ENCODE measurements at places on chromosomes 2 and 18.

- DNase-seq: no peak
These were observed 247.5 kb downstream of the KCNJ3 start for GRCh38 chr2:154945984-154946383.

DNA sequence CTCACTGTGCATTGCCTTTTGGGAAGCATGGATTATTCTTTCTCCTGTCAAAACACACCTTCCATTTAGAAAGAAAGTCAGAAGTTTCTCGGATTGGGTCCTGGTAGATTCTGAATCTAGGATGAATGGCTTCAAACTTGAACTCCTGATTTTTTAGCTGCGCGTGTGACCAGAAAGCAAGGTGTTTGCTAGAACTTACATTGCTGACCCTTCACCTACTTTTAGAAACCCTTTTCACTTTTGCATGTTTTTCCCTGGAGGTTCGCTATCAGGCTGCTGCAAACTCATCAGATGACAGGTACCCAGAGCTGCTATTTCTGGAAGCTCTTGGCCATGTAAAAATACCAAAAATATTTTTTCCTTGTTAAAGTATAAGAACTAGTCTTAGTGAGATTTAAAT, 132.0 kb downstream of the QPCT start:
- DNase-seq: no peak

DNA sequence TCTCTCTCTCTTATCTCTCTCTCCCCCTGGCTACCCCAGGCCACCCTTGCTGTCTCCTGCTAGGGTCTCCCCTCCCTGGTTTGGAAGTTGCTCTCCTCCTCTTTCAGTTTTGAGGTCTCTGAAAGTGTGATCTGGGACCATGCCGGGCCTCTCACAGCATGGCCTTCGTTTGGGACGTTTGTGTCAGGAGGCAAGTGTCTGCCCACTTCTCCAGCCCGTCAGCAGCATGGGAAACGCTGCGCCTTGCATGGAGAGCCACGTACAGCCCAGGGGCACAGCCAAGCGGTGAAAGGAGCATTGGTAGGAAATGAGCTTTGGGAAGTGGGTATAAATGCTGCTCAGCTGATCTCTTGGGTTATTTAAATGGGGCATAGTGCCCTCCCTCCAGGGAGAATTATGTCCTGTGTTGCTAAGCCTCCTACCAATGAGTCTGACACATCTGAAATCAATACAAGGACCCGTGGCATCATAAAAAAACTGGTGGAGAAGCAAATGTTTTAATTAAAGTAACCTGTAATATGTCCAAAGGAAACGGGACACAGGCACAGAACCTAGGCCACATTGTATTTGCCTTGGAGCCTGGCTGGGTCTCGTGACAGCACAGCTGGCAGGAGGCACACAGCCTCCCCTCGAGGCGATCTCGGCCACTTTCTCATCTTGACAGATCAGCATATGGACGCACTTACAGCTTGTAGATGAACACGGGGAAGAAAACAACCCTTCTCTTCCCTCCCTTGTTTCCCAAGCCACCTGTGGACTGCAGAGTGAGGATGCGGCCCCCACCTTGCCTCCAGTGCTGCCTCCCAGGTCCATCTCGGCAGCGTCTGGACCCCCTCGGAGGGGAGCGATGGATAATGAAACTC, 72.7 kb downstream of the SH3RF3 start:
- DNase-seq: no peak

DNA sequence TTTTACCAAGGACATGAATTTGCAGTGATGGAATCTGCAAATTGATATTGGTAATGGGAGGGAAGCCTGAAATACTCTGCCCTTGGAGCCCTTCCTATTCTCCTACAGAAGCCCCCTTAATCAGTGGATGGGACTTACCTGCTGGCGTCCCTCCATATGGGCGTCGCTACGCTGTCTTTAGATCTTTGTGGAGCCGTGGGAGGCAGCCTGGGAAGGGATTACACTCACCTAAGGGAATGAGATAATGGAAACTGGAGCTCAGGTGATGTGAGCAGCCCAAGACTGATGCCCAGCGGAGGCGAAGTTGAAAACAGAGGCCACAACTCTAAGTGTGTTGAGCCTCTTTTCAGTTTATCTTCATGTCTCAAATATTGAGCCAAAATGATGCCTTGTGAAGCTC, 306.6 kb downstream of the MYCN start:
- no peak for DNase-seq

GRCh38 chr2:210523650-210524289, 32.6 kb upstream of the CPS1 start:
- no peak for DNase-seq

All from D341Med (cell line).